ENCODE measurements at places on chromosomes 7 and 10. TPM values are rescaled to one million over a fixed set of nuclear protein-coding genes. Genes with fewer than 3 reads are reported as not detected.

The MET gene
- total RNA-seq: 24.6 TPM

The NPSR1 gene
- total RNA-seq: not detected

The RNF32 gene
- total RNA-seq: not detected

The ASB4 gene
- not detected for total RNA-seq

The HYAL4 gene
- total RNA-seq: not detected

The NPFFR1 gene
- 0.06 TPM for total RNA-seq

The PON1 gene
- not detected for total RNA-seq

The ASAH2B gene
- 2.0 TPM for total RNA-seq

The CREB5 gene
- 27.1 TPM for total RNA-seq

The ASAH2 gene
- total RNA-seq: 5.2 TPM

The NRCAM gene
- total RNA-seq: 0.93 TPM

The CD36 gene
- total RNA-seq: 138 TPM

The SDK1 gene
- 20.0 TPM for total RNA-seq

The ATOH7 gene
- total RNA-seq: 0.23 TPM

The CWF19L1 gene
- total RNA-seq: 15.1 TPM

The SSBP1 gene
- total RNA-seq: 77.0 TPM

The BICC1 gene
- total RNA-seq: 17.3 TPM

The ADAP1 gene
- total RNA-seq: 11.9 TPM

The FAM25A gene
- not detected for total RNA-seq

The MTG1 gene
- total RNA-seq: 39.3 TPM

The AKR1C2 gene
- total RNA-seq: 46.8 TPM

The KBTBD2 gene
- 49.8 TPM for total RNA-seq

The GLCCI1 gene
- total RNA-seq: 8.4 TPM

The MUC12 gene
- 0.88 TPM for total RNA-seq

The LBX1 gene
- not detected for total RNA-seq

The SFTPA1 gene
- total RNA-seq: not detected

The CALCR gene
- 0.27 TPM for total RNA-seq

The ARMS2 gene
- not detected for total RNA-seq

The MAT1A gene
- 0.13 TPM for total RNA-seq

The OPN1SW gene
- total RNA-seq: not detected

The TMEM139 gene
- total RNA-seq: 1.2 TPM

The ASB10 gene
- not detected for total RNA-seq

The GPR85 gene
- 0.32 TPM for total RNA-seq

The PLXNA4 gene
- total RNA-seq: 30.1 TPM

The TMEM225B gene
- total RNA-seq: 0.52 TPM

The AGMO gene
- 3.4 TPM for total RNA-seq

The RBM20 gene
- 9.9 TPM for total RNA-seq

The AKR1C1 gene
- total RNA-seq: 79.0 TPM

The OR9A2 gene
- 0.48 TPM for total RNA-seq

The PVRIG gene
- total RNA-seq: 2.1 TPM

The CABCOCO1 gene
- not detected for total RNA-seq

The TECTB gene
- not detected for total RNA-seq

The ATAD1 gene
- total RNA-seq: 43.4 TPM

The LRGUK gene
- total RNA-seq: 1.2 TPM

The SVOPL gene
- total RNA-seq: not detected

All from aorta (tissue), 5 donors.